ENCODE measurements at places on chromosomes 2 and 18. TPM values are rescaled to one million over a fixed set of nuclear protein-coding genes. Genes with fewer than 3 reads are reported as not detected.

Gene ERBB4
- 16.8 TPM for total RNA-seq

Gene CD226
- total RNA-seq: 6.3 TPM

Gene SP5
- total RNA-seq: 4.2 TPM

Gene CIB4
- 1.3 TPM for total RNA-seq

Gene PSMG2
- total RNA-seq: 53.3 TPM

Gene CXCR1
- 1.9 TPM for total RNA-seq

Gene LDLRAD4
- total RNA-seq: 30.2 TPM

Gene SPATS2L
- total RNA-seq: 96.8 TPM

Gene TEX44
- not detected for total RNA-seq

Gene SLC11A1
- total RNA-seq: 57.6 TPM

Gene RPRD1A
- total RNA-seq: 33.6 TPM

Gene LIMS4
- 0.55 TPM for total RNA-seq

Gene FOXI3
- 0.17 TPM for total RNA-seq

All from lung (tissue), 17 donors.